ENCODE measurements at places on chromosomes 1 and 21. TPM values are rescaled to one million over a fixed set of nuclear protein-coding genes. Genes with fewer than 3 reads are reported as not detected.
A peak's percentile ranks its signal among the peaks of the same experiment; 100 is the strongest.

MYBPH gene
- not detected for total RNA-seq

KANK4 gene
- total RNA-seq, result 0.48 TPM

HLCS gene
- total RNA-seq, result 19.5 TPM

TARBP1 gene
- 39.2 TPM for total RNA-seq

- H3K4me3 ChIP-seq, result no peak overlapping the region
- DNase-seq, result no peak
- no peaks in the 10 kb centered on the region for H3K4me1 ChIP-seq
- H3K27me3 ChIP-seq, result no peaks in the 10 kb centered on the region
Measured at GRCh38 chr1:93503816-93504215, 55.9 kb downstream of the FNBP1L start.

DNA sequence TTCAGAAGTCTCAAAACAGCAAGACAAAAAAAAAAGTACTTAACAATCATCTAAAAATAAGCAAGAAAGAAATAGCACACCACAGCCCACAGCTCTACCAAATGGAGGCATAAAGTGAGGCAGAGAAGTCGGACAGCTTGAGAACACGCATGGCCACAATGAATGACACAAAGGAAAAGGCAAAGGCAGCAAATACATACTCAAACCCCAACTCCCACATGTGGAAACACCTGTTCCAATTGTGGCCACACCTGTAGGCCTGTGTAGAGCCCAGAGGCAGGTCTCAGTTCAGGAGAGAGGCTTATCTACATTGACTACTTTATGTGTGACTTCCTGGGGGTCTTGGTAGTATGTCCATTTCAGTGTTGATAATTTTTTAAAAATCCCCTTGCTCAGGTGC is 543.5 kb downstream of the LMO4 start:
- H3K4me1 ChIP-seq, result no peaks in the 10 kb centered on the region
- no peak overlapping the region for H3K4me3 ChIP-seq
- DNase-seq, result no peak

GRCh38 chr1:12769031-12769430 is 4.5 kb upstream of the PRAMEF12 start:
- H3K4me3 ChIP-seq, result no peak overlapping the region
- H3K27ac ChIP-seq, result no peak overlapping the region
- no peaks in the 10 kb centered on the region for H3K4me1 ChIP-seq

DNA sequence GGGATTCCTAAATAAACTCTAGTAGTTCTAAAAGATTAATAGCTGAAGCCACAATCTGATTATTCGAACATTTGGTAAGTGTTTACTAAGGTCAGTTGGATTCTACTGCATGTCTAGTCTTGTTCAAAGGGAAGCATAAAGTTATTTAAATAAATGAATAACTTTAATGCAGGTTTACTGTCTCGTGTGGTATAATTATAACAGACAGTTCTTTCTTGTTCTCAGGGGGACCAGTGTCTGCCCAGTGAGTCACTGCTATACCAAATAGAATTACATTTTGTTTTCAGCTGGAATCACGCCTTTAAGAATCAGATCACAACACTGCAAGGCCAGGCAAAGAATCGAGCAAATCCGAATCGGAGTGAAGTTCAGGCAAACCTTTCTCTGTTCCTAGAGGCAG is 45.1 kb downstream of the SMG7 start:
- DNase-seq, result no peak
- H3K4me1 ChIP-seq, result no peaks in the 10 kb centered on the region
- no peaks in the 10 kb centered on the region for H3K27me3 ChIP-seq

SPRR2F gene
- not detected for total RNA-seq

- H3K4me3 ChIP-seq, result no peak overlapping the region
- DNase-seq, result no peak
- H3K4me1 ChIP-seq, result peaks cover 3% of the 10 kb centered on the region
- H3K27me3 ChIP-seq, result no peaks in the 10 kb centered on the region
Measured at GRCh38 chr1:64110924-64111777, 92.3 kb upstream of the UBE2U start.

- H3K27me3 ChIP-seq, result no peaks in the 10 kb centered on the region
- H3K27ac ChIP-seq, result no peak overlapping the region
- no peak overlapping the region for H3K4me3 ChIP-seq
Measured at GRCh38 chr1:215777370-215777925, 210.3 kb downstream of the KCTD3 start.

DNA sequence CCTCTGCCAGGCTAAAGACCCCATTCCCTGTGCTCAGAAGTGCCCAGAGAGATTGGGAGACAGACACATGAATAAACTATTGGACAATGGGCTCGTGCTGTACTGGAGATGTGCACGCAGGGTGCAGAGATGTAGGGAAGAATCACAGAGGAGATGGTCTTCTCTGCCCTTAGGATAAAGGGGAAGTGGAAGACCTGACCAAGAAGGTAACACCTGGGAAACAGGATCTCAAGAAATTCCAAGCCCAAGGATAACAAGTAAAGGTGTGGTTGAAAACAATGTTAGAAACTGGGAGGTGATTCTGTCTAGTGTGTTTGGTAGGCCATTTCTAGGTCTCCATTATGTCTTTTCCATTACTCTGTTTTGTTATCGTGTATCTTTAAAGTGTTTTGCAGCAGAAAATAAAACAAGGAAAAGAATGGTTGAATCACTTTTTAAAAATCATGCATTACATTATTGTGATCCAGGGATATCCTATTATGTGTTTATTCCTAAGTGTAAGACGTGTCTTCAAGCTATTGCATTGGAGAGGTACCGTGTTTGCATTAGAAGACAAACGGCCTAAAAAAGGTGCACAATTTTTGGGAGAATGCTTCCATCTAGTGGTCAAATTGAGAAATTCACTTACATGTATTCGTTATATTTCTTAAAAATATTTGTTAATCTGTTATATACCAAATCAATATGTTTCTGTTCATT is 40.8 kb upstream of the KCTD3 start:
- H3K4me1 ChIP-seq, result no peaks in the 10 kb centered on the region
- H3K27me3 ChIP-seq, result no peaks in the 10 kb centered on the region
- no peak overlapping the region for H3K27ac ChIP-seq
- H3K4me3 ChIP-seq, result no peak overlapping the region
- no peak for DNase-seq
- H3K36me3 ChIP-seq, result no peaks in the 10 kb centered on the region

- no peaks in the 10 kb centered on the region for H3K36me3 ChIP-seq
- no peak overlapping the region for H3K4me3 ChIP-seq
- no peaks in the 10 kb centered on the region for H3K27me3 ChIP-seq
- H3K4me1 ChIP-seq, result peaks cover 5% of the 10 kb centered on the region
- no peak for DNase-seq
Measured at GRCh38 chr1:109816975-109817535, 53.3 kb upstream of the EPS8L3 start.

DNA sequence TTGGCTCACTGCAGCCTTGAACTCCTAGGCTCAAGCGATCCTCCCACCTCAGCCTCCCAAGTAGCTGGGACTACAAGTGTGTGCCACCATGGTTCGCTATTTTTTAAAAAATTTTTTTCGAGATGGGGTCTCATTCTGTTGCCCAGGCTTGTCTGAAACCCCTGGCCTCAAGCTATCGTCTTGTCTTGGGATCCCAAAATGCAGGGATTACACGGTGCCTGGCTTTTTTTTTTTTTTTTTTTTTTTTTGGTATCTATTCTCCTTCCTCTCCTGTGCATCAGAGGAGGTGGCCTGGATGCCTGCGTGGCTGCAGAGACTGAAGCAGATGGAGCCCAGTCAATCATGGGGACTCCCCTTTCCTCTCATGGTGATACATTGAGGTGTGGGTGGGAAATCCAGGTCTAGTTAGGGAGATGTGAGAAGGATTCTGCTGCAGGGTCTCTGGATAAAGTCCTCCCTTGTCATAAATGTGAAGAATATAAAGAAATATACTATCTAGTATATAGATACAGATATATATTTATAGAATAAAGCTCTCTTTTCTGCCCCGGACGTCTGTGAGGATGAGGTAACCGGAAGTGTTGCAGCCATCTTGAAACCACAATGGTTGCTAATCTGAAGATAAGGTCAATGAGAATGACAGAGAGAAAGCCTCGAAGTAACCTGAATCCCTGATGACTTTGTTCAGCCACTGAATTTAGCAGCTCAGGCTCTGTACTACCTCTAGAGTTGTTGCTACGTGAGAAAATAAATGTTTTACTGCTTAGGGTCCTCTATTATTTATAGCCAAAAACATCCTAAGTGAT is 19.5 kb upstream of the RGSL1 start:
- no peak overlapping the region for H3K4me3 ChIP-seq
- H3K27me3 ChIP-seq, result no peaks in the 10 kb centered on the region
- DNase-seq, result no peak

CYP4A11 gene
- total RNA-seq, result 4.6 TPM

C21orf58 gene
- 2.9 TPM for total RNA-seq

GRCh38 chr1:58812468-58812867 is 28.6 kb upstream of the JUN start:
- H3K27me3 ChIP-seq, result no peaks in the 10 kb centered on the region
- H3K36me3 ChIP-seq, result no peaks in the 10 kb centered on the region
- no peaks in the 10 kb centered on the region for H3K4me1 ChIP-seq
- DNase-seq, result no peak
- no peak overlapping the region for H3K4me3 ChIP-seq

DNA sequence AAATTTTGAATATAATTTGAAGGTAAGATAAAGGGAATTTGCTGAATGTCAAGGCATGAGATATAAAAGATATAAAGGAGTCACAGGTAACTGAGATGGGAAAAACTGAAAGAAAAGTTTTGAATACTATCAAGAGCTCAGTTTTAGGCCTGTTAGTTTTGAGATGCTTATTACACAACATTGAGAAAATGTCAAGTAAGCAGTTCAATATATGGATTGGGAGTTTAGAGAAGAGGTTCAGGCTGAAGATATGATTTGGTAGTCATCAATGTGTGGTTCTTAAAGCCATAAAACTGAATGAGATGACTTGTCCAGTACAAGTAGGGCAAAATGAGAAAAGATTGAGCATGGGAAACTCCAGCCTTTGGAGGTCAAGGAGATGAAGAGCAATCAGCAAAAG is 4.7 kb upstream of the RNPC3 start:
- no peak overlapping the region for H3K27ac ChIP-seq
- DNase-seq, result no peak
- H3K4me3 ChIP-seq, result no peak overlapping the region
- no peaks in the 10 kb centered on the region for H3K27me3 ChIP-seq

GRCh38 chr1:31072304-31072746 is 6.8 kb upstream of the PUM1 start:
- H3K27me3 ChIP-seq, result no peaks in the 10 kb centered on the region
- DNase-seq, result no peak
- H3K36me3 ChIP-seq, result no peaks in the 10 kb centered on the region

DNA sequence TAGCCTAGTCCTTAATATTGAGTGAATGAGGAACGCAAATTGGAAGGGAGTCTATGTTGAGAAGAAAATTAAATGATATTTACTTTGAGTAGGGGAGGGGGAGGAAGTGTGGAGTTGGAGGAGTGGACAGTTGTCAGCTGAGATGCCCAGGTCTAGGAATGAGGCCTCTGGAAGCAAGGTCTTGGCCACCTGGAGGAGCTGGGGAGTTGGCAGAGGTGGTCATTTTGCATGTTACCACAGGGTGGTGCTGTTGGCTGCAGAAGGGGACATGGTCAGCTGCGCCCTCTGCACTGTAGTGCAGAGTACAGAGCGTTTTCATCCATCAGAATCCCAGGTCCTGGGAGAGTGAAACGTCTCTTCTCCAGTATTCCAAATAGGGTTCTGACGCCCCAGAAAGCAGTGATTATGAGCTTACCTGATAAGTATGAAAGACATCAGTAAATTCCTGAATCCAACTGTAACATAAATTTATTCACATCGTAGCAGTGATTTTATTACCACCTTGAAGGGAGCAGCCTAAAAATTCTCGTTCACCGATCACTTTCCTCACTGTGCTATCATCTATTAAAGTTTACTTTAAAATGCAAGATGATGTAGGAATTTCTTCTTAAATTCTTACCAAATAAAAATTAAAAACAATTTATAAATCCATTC is 13.8 kb downstream of the PARK7 start:
- no peak overlapping the region for H3K4me3 ChIP-seq
- peak; percentile 78 for DNase-seq
- no peaks in the 10 kb centered on the region for H3K4me1 ChIP-seq

GRCh38 chr1:6512908-6513280 is 21.4 kb upstream of the PLEKHG5 start:
- H3K4me3 ChIP-seq, result no peak overlapping the region
- no peaks in the 10 kb centered on the region for H3K4me1 ChIP-seq
- peak overlapping the region; percentile 64 for H3K27ac ChIP-seq
- no peaks in the 10 kb centered on the region for H3K36me3 ChIP-seq

GRCh38 chr21:25424048-25424447 is 183.2 kb downstream of the MRPL39 start:
- DNase-seq, result no peak
- H3K27ac ChIP-seq, result no peak overlapping the region
- H3K4me3 ChIP-seq, result no peak overlapping the region
- H3K36me3 ChIP-seq, result no peaks in the 10 kb centered on the region

DNA sequence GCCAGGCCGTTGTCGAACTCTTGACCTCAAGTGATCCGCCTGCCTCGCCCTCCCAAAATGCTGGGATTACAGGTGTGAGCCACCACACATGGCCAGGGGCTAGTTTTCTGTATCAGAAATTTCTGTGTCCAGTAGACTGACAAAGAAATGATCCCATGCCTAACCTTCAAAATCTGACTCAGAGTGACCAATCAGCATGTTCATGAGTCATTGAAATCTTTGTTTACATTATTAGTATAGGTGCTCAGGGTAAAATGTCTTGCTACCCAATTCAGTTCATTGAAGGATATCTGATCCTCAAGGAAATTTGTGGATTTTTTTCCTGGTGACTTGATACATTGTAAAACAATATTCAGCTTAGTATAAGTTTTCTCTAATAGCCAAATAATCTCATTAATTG is 11.0 kb upstream of the LDLRAD2 start:
- H3K4me3 ChIP-seq, result no peak overlapping the region
- no peak overlapping the region for H3K27ac ChIP-seq
- no peak for DNase-seq
- no peaks in the 10 kb centered on the region for H3K36me3 ChIP-seq
- H3K27me3 ChIP-seq, result no peaks in the 10 kb centered on the region

ABCA4 gene
- total RNA-seq, result 3.5 TPM

KCNJ15 gene
- 0.98 TPM for total RNA-seq

DNA sequence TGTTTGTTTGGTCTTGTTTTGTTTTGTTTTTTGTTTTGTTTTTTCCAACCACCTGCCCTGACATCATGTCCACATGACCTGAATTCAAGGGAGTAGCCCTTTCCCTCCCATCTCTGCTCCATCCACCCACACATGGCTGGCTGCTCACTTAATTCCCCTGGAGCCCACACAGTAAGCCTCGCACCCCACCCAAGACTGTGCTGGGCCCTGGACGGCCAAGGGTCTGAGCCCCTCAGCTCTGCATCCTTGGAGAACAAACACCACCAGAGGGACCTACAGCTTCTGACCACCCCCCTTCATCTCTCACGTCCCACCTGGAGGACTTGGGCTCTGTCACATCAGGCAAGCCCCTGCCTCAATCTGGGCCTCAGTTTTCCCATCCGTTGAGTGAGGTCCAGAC is 39.1 kb downstream of the MATN1 start:
- DNase-seq, result peak; percentile 35
- peaks cover 7% of the 10 kb centered on the region for H3K4me1 ChIP-seq
- H3K27ac ChIP-seq, result no peak overlapping the region
- H3K4me3 ChIP-seq, result no peak overlapping the region
